Muscle of back (tissue), 13 donors: ENCODE measurements at places on chromosomes 7 and 10.

DNA sequence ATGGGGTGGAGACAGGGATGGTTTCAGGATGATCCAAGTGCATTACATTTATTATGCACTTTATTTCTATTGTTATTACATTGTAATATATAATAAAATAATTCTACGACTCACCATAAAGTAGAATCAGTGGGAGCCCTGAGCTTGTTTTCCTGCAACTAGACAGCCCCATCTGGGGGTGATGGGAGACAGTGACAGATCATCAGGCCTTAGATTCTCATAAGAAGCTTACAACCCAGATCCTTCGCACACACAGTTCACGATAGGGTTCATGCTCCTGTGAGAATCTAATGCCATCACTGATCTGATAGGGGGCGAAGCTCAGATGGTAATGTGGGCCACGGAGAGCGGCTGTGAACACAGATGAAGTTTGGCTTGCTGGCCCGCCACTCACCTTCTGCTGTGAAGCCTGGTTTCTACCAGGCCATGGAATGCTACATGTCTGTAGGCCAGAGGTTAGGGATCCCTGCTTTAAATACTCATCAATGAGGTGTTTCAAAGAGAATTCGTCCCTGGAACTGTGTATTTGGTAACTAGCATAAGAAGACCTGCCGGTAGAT, 21.2 kb upstream of the PRKCQ start:
- no peak for DNase-seq

GRCh38 chr10:43203448-43204041, 63.3 kb downstream of the RASGEF1A start:
- no peak for DNase-seq

GRCh38 chr10:2236876-2237275, 499.6 kb upstream of the ADARB2 start:
- peak; percentile 16 for DNase-seq

GRCh38 chr7:44533301-44534055, 7.7 kb downstream of the NPC1L1 start:
- no peak for DNase-seq

GRCh38 chr10:98028168-98028770, 2.2 kb downstream of the CRTAC1 start:
- no peak for DNase-seq

GRCh38 chr7:5431560-5432015, 8.0 kb upstream of the TNRC18 start:
- DNase-seq, result no peak

GRCh38 chr10:80274396-80275134, 14.9 kb downstream of the MAT1A start:
- no peak for DNase-seq

- DNase-seq, result no peak
Observed at GRCh38 chr10:85847085-85847484, 519.5 kb downstream of the GRID1 start.

GRCh38 chr10:34288634-34289033, 526.5 kb downstream of the PARD3 start:
- DNase-seq, result no peak

GRCh38 chr7:157495594-157495993, 158.8 kb downstream of the DNAJB6 start:
- no peak for DNase-seq

DNA sequence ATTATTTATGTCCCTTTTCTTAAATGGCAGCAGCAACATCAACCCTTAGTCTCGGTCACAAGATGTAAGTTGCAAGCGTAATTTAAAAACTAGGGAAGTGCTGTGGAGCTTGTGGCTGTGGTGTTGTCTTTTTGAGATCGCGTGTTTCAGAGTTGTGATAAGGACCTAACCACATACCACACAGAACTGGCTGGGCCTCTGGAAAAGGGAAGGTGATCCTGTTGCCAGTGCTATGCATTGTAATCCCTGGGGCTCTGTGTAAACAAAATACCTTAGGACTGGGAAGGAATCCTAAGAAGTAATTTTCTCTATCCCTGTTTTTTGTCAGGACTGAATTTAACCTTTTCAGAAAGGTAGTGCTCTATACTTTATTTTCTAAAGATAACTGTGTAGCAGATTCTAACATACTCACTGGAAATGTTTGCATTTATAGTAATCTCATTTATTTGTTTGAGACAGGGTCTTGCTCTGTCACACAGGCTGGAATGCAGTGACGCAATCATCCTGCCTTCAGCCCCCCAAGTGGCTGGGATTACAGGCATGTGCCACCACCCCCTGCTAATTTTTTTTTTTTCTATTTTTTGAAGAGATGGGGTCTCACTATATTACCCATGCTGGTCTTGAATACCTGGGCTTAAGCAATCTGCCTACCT, 60.4 kb downstream of the INPP5F start:
- DNase-seq, result peak; percentile 25

DNA sequence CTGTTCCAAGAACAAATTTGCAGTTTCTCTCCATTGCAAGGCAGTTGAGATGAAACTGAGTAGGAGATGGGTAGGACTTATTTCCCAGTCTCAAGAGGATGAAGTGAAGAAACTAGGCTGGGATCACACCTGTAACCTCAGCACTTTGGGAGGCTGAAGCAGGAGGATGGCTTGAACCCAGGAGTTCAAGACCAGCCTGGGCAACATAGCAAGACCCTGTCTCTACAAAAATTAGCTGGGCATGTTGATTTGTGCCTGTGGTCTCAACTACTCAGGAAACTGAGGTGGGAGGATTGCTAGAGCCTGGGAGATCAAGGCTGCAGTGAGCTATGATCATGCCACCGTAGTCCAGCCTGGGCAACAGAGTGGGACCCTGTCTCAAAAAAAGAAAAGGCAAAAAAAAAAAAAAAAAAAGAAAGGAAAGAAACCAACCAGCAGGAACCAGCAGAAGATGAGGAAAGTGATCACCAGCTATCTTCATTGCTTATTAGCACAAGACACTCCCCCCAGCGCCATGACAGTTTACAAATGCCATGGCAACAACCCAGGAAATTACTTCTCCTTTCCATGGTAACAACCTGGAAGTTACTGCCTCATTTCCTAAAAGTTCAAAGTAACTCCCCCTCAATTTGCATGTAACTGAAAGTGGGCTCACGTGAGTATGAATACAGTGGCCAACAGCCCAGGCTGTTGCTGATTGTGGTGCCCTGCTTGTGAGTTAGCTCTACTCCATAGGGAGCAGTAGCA, 18.3 kb upstream of the ST8SIA6 start:
- DNase-seq, result no peak

DNA sequence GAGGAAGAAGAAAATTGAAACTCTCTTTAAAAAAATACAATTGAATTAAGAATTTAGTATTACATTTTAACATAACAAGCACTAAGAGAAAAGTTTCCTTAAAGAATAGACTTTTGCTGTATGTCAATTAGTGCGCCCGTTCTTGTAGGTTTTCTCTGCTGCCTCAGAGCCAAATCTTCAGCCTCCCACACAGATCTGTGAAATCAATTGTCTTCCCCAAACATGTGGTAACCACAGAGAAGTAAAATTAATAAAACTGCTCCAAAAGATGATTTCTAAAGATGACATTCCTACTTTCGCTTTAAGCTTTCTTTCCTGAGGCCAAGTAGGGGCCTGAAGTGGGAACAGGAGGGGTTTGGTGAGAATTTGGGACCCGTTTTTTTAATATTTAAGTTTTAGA, 113.2 kb upstream of the ADO start:
- DNase-seq, result peak; percentile 67

DNA sequence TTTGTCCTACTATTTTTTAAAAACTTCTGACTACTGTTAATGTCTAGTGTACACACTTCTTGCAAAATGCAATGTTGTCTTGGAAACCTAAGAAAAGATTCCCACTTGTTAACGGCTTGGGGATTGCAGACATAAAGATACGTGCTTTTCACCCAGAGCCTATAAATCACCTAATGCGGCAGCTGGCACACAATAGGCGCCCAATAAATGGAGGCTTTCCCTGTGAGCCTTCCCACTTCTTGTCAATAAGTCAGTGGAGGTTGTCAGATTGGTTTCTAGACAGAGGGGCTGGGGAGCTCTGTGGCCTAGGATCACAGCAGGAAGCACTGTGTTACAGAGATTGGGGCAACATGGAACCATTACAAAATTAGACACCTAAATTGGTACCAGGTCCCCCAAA, 74.7 kb downstream of the VSTM4 start:
- no peak for DNase-seq

GRCh38 chr7:79893991-79894390, 240.6 kb upstream of the GNAI1 start:
- DNase-seq, result no peak

- no peak for DNase-seq
Observed at GRCh38 chr7:155365146-155365874, 67.6 kb downstream of the INSIG1 start.

GRCh38 chr7:155219154-155219531, 78.5 kb upstream of the INSIG1 start:
- DNase-seq, result no peak

DNA sequence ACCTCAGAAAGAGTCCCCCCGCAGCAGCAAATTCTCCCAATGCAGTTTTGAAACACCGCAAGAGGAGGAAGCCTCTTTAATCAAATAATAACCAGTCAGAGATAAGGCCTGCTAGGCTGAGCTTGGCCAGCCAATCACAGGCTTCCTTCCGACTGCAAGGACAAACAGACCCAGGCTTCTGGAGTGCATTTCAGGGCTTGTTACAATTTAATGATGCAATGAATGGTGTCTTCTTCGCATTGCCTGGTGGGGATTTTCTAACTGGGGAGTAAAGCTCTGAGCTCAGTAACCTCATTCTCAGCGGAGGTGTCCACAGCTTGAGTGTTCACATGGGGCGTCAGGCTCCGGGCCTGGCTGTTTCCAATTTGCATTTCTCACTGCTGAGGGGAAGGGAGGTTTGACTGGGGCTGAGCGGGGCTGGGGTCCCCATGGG, 31.8 kb upstream of the GPAM start:
- no peak for DNase-seq

- peak; percentile 18 for DNase-seq
Observed at GRCh38 chr7:87506246-87507180, 31.0 kb upstream of the ABCB4 start.

DNA sequence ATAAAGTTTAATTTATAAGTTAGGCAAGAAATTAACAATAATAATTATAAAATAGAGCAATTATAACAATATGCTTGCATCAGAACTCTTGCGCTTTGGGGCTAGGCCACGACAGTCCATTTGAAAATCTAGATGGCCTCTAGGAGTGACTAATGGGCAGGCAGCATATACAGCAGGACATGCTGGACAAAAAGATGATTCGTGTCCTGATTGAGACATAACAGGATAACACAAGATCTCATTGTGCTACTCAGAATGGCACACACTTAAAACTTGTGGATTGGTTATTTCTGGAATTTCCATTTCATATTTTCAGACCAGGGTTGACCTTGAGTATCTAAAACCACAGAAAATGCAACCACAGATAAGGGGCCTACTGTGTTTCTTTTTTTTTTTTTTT, 27.5 kb downstream of the CTNNA3 start:
- DNase-seq, result no peak

DNA sequence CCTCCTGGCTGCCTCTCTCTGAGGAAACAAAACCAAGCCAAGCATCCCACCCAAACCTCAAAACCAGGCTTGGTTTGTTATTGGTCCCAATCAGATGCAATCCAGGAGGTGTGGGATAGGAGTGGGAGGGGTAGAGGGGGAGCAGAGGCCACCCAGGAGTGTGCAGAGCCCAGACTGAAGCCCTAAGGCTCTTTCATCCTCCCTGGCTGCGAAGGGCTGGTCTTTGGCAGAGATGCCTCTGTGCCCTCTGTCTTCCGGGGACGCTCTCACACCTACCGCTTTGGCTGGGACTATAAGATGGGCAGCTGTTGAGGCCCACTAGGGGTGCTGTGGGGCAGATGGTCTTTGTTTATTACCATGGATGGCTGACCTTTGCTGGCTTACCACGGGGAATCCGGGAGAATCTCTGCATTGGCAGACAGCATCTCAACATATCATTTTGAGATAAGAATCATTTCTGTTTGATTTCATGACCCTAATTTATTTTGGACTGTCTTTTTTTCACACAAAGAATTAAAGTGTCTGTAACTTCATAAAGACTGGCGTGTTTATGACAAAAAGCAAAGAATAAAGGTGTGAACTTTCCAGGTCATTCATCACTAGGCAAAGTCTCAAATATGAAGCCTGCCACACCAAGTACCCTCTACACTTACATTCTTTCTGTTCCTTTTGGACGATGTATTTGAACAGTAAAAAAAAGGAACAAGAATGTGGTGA, 6.5 kb upstream of the DENND2A start:
- DNase-seq, result no peak

GRCh38 chr10:48493083-48493871, 111.6 kb downstream of the ARHGAP22 start:
- DNase-seq, result no peak

DNA sequence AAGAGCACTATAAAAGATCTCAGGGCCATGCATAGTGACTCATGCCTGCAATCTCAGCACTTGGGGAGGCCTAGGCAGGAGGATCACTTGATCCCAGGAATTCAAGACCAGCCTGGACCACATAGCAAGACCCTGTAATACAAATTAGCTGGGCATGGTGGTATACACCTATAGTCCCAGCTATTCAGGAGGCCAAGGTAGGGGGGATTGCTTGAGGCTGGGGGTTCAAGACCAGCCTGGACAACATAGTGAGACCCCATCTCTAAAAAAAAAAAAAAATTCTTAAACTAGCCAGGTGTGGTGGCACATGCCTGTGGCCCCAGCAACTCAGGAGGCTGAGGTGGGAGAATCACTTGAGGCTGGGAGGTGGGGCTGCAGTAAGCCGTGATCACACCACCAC, 15.8 kb downstream of the STYXL1 start:
- DNase-seq, result no peak

- DNase-seq, result no peak
Observed at GRCh38 chr7:31873816-31874597, 187.0 kb downstream of the PPP1R17 start.

DNA sequence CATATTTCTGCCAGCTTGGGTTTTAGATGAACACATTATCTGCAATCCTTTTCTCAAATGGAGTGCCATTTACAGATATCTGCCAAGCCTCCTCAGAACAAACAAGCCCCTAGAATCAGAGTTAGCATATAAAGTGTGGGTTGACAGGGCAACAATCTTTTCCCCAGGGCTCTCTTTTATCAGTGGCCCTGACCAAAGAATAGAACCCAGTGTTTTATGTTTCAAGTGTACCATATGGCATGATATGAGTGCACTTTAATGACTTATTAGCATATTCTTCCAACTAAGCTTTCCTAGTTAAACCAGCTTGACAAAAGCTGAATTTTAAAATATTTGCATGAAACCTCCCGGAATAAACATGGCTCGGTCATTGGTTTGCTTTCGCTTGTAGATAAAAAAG, 57.3 kb downstream of the EVX1 start:
- no peak for DNase-seq
